ENCODE measurements at places on chromosomes 2 and 18.

DNA sequence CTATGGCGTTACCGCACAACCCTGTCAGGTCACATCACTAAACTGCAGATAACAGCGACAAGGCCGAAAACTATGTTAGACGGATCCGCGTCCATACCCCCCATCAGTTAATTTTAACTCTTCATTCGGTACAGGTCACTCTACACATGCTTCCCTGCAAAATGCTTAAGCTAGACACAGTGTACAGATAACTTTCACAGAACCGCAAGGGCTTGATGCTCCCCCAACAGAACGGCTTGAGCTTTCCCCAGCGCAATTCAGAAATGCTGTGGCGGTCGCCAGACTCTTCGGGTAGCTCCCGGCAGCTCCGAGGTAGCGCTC is 283 bp upstream of the RBBP8 start:
- no peak for DNase-seq

- DNase-seq = no peak
These were observed 15.9 kb downstream of the TMEM18 start for GRCh38 chr2:661360-661635.

DNA sequence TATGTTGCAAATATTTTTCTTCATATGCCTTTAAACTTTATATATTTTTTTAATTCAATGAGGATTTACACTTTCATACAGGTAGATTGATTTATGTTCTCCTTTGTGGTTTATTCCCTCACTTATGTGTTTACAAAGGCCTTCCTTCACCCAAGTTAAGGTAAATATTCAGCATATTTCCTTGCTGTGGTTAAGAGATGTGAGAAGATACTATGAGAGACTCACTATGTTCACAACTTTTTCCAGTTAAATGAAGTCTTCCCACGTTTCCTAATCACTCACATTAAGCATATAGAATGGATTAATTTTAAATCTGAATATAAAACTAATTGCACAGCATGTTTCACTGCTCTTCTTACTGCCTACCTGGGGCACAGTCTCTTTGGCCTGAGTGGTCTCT is 597 bp downstream of the PECR start:
- DNase-seq = no peak

- no peak for DNase-seq
These were observed 142.7 kb downstream of the CDH20 start for GRCh38 chr18:61475931-61476330.

- no peak for DNase-seq
These were observed 49.5 kb downstream of the SPRED2 start for GRCh38 chr2:65382776-65383357.
